ENCODE measurements at places on chromosomes 12 and 14.

GRCh38 chr12:131076296-131076695, 122.6 kb downstream of the ADGRD1 start:
- no peaks in the 10 kb centered on the region for H3K36me3 ChIP-seq
- no peak overlapping the region for H3K27ac ChIP-seq
- no peaks in the 10 kb centered on the region for H3K4me1 ChIP-seq
- H3K27me3 ChIP-seq, result peaks cover 20% of the 10 kb centered on the region

DNA sequence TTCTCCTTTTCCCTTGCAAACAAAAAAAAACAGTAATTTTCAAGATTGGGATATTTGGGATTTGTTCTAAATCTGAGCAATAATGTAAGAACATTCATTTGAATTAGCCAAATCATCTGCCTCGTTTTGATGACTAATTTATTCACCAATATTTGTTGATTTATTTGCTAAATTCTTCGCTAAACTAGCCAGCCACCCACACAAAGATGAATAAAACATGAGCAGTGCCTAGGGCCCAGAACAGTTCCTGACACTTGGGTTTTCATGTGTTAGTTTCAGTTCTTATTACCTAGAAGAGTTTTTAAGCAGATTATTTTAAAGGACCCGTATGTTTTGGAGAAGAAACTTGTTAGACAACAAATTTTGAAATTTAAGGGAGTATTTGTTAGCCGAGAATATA, 1.4 kb downstream of the ETNK1 start:
- H3K27ac ChIP-seq, result peak overlapping the region; percentile 97
- H3K36me3 ChIP-seq, result peaks cover 2% of the 10 kb centered on the region

DNA sequence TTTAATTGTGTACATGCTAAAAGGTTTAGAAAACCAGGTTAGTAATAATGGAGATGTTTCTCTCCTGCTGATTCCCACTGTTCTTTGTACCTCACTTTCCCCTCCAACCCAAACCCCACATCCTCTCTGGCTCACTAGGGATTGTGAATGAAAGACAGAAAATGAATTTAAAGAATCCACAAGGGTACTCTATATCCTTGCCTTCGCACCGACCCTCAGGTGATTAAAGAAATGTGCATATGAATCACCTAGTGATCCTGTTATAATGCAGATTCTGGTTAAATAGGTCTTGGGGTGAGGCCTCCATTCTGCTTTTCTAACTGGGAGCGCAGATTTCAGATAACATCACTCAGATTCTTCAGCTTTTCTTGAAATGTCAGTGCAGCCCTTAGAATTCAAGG, 84.3 kb upstream of the OTX2 start:
- H3K27ac ChIP-seq, result no peak overlapping the region
- peaks cover 8% of the 10 kb centered on the region for H3K4me1 ChIP-seq
- H3K27me3 ChIP-seq, result peaks cover 18% of the 10 kb centered on the region
- no peak overlapping the region for H3K4me3 ChIP-seq

DNA sequence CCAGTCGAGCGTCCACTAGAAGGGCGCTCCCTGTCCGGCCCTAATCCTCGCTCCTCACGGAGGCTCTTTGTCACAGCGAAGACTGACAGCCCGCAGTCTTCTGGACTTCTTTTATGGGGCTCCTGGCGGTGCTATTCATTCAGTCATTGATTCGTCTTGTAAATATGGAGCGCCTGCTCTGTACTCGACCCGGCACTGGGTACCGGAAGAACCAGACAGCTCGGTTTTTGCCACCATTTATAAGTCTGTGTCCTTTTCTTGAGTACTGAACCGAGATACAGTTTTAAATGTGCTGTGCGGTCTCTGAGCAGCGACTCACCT, 570 bp downstream of the DMAC2L start:
- no peaks in the 10 kb centered on the region for H3K27me3 ChIP-seq
- H3K4me1 ChIP-seq, result peaks cover 18% of the 10 kb centered on the region
- DNase-seq, result no peak
- H3K27ac ChIP-seq, result peak overlapping the region; percentile 96
- H3K4me3 ChIP-seq, result peak overlapping the region; percentile 89

DNA sequence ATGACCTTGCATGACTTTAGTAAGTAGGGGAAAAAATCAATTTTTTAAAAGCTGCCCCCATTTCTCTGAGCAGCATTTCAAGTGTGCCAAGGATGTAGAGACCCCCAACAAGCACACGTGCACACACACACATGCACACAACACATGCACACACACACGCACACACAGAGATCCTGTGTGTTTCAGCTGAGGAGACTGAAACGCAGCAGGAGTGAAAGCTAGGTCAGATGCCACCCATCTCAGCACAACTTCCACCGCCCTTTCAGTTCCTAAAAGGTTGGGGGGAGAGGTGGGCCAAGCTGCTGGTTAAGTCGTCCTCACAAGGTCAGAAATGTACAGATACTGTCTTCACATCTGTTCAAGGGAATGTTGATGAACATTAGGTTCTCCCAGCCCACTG, 13.9 kb downstream of the MYL2 start:
- DNase-seq, result no peak
- H3K4me3 ChIP-seq, result no peak overlapping the region
- H3K27ac ChIP-seq, result no peak overlapping the region
- peaks cover 7% of the 10 kb centered on the region for H3K27me3 ChIP-seq

- H3K4me1 ChIP-seq, result peaks cover 39% of the 10 kb centered on the region
- no peak overlapping the region for H3K4me3 ChIP-seq
- H3K27me3 ChIP-seq, result no peaks in the 10 kb centered on the region
- no peak overlapping the region for H3K27ac ChIP-seq
- H3K36me3 ChIP-seq, result peaks cover 6% of the 10 kb centered on the region
- DNase-seq, result no peak
Measured at GRCh38 chr14:63652406-63652805, 10.7 kb upstream of the WDR89 start.

DNA sequence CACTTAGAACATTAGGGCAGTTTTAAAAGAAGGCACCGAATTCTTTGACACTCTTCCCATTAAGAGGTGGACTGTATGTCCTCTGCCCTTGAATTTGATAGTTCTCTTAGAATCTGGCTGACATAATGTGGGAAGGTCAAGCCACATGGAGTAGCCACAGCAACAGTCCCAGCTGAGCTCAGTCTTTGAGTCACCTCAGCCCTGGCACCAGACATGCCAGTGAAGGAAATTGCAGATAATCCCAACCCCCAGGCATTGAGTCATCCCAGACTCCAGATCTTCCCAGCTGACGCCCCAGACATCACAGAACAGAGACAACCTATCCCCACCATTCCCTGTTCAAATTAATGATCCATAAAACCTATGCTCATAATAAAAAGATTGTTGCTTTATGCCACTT, 83.4 kb downstream of the GTF2A1 start:
- peaks cover 7% of the 10 kb centered on the region for H3K27me3 ChIP-seq
- no peaks in the 10 kb centered on the region for H3K4me1 ChIP-seq
- no peak for DNase-seq
- no peak overlapping the region for H3K4me3 ChIP-seq

DNA sequence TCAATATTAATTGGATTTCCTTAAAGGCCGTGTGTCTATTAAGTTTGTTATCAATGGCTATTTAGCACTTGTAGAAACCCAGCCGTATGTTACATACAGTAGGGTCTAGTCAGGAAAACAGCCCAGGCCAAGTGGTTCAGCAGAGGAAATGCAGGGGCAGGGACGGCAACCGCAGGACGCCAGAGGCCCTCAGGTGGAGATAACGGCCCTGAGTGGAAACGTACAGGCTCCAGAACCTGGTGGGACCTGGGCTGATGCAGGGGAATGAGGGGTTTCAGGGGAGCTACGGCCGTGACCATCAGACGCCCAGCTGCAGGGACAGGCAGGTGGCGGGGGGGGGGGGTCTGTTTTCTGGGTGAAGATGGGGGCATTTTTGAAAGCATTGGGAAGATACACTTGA, 3.7 kb upstream of the ANKLE2 start:
- peaks cover 13% of the 10 kb centered on the region for H3K36me3 ChIP-seq
- no peak overlapping the region for H3K27ac ChIP-seq
- no peaks in the 10 kb centered on the region for H3K27me3 ChIP-seq

- DNase-seq, result no peak
- no peak overlapping the region for H3K4me3 ChIP-seq
- H3K36me3 ChIP-seq, result no peaks in the 10 kb centered on the region
Measured at GRCh38 chr12:77510985-77511384, 319.7 kb upstream of the NAV3 start.

DNA sequence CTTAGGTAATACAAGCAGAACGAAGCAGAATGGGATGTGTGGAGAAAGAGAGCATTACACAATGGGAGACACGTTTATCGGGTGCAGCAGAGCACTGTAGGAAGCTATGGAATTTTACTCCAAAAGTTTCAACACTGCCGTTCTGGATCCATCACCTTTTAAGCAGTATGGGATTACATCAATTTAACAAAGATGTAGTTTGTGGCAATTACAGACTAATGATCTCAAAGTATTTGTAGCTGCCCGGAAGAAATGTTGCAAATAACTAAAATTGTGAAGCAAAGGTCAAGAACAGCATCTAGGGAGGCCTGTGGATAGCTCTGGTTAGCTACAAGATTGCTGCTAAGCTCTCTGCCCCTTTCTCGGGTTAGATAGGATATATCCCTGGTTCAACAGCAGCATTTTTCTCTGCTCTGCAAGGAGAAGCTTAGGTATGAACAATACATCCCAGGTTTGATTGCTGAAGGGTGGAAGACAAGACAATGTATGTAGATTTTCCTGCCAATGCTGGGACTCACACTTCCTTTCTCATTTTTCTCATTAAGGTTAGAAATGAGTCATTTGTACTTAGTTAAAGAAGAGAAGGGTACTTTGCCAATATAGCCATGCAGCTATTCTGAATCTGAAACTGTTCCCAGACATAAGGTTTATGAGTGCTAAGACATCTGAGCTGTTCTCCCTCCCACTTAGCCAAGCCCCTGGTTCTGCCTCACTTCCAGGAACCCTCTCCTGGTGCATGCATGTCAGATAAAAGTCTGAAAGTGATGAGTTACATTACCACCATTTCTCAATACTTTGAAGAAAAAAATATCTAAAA, 75.0 kb upstream of the HIF1A start:
- no peaks in the 10 kb centered on the region for H3K27me3 ChIP-seq
- DNase-seq, result no peak
- no peak overlapping the region for H3K27ac ChIP-seq
- H3K4me1 ChIP-seq, result peaks cover 22% of the 10 kb centered on the region
- no peaks in the 10 kb centered on the region for H3K36me3 ChIP-seq

Data from mesothelial cell of epicardium (in vitro differentiated cells).